Activated naive CD4-positive, alpha-beta T cell treated with Interleukin-2 at 50 U/mL for 16 hours (primary cell): ENCODE measurements at places on chromosomes 3 and 15.
A peak's percentile ranks its signal among the peaks of the same experiment; 100 is the strongest.

DNA sequence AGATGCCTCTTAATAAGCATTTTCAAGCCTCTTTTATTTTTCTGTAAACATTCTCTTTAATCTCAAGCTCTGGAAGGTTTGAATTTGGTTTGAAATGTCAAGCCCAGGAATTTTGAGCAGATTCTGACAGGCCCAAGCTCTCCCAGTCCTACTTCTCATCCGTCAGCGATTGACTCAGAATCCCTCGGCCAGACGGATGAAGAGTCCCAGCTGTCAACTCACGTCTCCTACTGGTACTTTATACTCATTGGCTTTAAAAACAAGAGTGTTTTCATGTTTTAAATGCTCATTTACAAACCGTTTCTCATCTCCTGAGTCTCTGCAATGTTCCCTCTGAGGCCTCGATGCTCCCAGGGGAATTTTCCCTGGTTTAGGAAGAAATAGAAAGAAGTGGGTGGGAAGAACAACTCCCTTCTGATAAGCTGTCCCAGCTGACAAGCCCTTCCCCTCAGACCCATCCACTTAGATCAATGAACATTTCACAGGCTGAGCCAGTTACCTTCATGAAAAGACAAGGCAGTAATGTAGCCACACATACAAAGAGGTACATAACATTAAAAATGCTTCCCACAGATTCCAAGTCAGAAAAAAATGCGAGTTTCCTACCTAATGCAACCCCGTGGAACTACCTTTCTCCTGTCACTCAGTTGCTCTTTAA, 478.2 kb upstream of the DPH6 start:
- no peak for DNase-seq

GRCh38 chr15:39934397-39935071, 619 bp downstream of the EIF2AK4 start:
- DNase-seq, result peak; percentile 6

DNA sequence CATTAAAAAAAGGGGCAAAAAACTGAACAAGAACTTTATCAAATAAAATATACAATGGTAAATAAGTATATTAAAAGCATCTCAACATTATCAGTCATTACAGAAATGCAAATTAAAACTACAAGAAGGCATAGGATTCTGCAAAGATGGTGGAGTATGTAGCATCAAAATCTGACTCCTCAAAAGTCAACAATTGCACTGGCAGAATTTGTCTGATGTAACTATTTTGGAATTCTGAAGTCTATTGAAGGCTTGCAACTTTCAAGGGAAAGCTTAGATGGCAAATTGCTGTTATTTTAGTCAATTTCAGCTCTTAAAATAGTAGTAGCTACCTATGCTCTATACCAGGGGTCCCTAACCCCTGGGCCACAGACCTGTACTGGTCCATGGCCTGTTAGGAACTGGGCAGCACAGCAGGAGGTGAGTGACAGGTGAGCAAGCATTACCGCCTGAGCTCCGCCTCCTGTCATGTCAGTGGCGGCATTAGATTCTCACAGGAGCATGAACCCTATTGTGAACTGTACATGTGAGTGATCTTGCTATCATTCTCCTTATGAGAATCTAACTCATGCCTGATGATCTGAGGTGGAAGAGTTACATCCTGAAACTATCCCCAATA, 107.6 kb downstream of the TGFBR2 start:
- DNase-seq, result no peak

- DNase-seq, result no peak
Measured at GRCh38 chr3:94420931-94421330, 358.1 kb downstream of the NSUN3 start.

DNA sequence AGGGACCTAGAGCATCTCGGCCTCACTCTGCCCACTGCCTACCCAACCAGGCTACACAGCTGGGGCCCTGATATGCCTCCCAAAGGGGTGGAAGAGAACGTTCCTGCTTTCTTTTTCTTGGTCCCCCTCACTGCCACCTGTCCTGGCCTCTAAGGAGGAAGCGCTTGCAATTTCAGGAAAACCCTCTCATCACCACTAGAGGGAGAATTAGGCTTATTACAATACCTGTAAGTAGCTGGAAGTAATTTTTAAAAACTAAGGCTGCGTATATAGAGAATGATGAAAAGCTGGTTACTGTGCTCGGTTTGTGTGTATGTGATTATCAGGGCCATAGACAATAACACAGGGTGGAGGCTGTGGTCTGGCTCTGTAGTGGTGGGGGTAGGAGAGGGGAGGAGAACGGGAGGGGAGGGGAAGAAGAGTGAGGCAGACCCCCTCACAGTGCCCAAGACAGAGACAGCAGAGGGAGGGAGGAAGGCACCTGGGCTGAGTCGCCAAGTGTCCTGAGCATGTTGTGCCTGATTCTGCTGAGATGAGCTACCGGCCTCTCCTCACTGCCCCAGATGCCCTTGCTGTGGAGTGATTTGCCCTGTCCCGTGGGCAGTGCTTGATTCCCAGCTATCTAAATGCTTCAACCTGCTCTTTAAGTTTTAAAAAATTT, 3.3 kb downstream of the GABRG3 start:
- DNase-seq, result no peak

GRCh38 chr3:114092151-114093015, 35.8 kb downstream of the QTRT2 start:
- DNase-seq, result no peak

DNA sequence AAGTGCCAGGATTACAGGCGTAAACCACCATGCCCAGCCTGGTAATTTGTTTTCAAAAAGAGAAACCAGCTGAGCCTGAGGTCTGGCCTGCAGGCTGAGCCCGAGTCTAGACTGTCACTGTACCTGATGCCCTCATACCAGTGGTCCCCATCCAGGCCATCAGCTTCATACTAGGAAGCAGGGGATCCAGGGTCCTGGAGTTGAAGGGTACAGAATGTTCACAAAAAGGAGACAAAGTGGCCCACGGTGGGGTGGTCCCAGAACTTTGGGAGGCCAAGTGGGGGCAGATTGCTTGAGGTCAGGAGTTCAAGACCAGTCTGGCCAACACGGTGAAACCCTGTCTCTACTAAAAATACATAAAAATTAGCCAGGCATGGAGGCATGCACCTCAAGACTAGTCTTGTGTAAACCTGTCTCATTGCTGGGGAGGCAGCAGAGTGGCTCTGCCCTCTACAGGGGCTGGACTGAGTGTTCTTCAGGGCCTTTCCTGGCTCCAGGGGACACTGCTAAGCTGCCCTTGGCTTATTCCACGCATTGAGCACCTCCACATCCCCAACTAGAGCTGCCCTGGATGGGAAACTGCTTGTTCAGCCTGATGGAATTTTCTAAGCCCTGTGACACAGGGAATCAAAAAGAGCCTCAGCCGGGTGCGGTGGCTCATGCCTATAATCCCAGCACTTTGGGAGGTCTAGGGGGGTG, 7.9 kb upstream of the HHATL start:
- no peak for DNase-seq

- DNase-seq, result no peak
Measured at GRCh38 chr15:75425966-75426500, 25.5 kb downstream of the SIN3A start.

DNA sequence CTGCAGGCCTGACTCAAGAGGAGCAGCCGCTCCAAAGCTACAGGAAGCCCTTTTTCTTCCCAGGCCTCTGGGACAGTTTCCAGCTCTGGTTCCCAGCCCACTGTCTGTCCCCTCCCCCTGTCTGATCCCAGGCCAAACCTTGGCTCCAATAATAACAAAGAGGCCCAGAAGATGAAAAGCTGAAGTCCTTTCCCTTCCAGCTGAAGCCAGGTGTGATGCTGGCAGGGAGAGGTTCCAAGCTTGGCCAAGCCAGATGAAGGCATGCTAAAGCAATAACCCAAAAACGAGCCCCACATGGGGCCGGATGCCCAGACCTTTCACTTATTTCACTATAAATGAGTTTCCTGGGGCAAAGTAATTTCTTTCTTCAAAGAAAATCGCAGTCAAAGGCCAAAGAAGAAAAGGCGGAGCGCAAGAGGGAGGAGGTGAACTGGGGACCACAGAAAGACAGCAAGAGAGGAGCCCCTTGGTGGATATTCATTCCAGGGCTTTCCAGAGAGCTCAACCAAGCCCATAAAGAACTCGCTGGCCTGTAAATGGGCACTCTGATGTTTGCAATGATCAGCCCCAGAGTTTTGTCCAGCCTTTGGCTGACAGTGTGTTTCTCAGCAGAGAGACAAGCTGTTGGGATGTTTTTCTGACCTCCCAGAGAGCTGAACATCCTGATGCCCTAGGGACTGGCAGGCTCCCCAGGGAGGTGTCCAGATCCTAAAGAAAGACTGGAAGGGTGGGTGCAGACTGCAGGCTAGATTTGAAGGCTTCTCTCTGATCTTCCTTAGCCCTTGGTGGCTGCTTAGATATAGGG, 157.6 kb downstream of the UACA start:
- no peak for DNase-seq

- no peak for DNase-seq
Measured at GRCh38 chr3:115768661-115769060, 145.4 kb downstream of the GAP43 start.

GRCh38 chr3:18729671-18730070, 304.5 kb upstream of the SATB1 start:
- no peak for DNase-seq

DNA sequence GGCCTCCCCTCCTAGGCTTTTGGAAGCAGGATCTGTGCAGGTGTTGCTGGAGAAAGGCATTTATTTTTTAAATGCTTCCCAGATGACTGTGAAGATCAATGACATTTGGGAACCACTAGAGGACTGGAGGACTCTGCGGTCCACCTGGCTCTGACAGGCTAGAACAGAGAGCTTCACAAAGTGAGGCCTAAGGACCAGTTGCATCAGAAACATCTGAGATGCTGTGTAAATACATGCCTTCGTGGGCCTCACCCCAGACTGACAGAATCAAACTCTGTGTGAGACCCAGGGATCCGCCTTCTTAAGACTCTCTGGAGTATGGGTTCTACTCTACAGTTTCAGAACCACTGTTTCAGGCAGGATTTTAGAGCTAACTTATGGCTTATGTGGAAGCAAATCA, 105.0 kb upstream of the ICE2 start:
- DNase-seq, result no peak

DNA sequence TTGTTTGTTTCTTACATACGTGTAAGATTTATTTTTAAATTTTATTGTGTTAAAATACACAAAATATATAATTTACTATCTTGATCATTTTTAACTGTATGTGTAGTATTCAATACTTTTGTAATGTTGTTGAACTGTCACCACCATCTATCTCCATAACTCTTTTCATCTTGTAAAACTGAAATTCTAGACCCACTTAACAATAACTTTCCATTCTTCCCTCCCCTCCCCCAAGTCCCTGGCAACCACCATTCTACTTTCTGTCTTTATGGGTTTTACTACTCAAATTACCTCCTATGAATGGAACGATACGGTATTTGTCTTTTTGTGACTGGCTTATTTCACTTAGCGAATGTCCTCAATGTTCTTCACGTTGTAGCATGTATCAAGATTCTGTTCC, 262.1 kb upstream of the CHRM5 start:
- no peak for DNase-seq

GRCh38 chr15:31004220-31004733, 12.8 kb upstream of the MTMR10 start:
- no peak for DNase-seq

DNA sequence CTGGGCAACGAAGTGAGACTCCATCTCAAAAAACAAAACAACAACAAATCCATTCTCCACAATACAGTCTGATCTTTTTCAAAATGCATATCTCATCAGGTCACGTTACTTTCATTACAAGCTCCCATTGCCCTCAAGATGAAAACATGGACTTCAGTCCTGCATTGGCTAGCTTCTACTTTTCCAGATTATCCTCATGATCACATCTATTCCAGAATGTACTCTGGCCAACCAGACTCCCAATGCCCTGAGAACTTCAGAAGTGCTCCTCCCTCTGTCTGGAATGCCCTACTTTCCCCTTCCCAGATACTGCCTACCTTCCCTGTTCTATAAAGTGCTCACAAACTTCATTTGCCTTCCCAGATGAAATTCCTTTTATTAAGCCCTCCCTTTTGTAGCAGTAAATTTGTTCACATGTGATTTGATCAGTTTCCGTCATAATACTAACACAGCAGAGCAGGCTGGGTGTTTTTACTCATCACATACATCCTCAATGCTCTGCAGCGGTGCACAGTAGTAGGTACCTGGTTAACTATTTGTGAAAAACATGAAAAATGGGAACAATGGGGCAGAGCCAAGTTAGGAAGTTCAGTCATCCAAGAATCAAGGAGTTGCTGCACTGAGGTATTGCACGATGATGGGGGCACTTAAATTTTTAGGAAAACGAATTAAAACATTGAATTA, 5.3 kb downstream of the RPL22L1 start:
- DNase-seq, result no peak

DNA sequence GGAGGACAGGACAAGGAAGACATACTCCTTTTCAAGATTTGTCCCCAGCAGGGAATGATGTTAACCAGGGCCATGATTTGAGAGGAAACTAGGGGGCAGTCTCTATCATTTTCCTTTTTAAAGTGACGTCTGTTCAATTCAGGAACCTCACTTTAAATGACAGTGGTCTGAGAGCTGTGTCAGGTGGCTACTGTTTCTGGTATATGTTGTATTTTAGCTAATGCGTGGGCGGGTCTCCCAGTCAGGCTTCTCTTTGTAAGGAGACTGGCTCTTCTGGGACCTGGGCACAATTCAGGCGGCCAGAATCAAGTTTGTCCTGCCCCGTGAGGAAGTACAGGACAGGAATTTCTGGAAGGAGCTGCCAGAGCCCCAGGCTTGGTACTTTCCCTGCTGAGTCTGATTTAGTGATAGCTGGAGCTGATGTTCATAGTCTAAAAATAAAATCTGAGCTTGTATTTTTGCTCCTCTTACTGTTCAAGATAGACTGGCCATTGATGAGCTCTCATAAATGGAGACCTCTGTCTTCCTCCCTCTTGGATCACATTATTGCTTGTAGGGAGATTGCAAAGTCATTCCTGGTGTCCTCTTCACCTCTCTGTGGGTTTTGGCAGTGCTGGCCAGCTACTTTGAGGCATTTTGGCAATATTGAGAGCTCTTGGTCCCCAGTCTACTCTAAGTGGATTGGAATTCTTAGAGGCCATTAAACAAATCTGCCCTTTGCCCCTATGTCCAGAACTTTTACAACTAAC, 25.6 kb downstream of the SQOR start:
- DNase-seq, result no peak

- DNase-seq, result no peak
Measured at GRCh38 chr15:78242128-78242527, 7.8 kb upstream of the ACSBG1 start.
